ENCODE measurements at places on chromosomes 12 and 14.

DNA sequence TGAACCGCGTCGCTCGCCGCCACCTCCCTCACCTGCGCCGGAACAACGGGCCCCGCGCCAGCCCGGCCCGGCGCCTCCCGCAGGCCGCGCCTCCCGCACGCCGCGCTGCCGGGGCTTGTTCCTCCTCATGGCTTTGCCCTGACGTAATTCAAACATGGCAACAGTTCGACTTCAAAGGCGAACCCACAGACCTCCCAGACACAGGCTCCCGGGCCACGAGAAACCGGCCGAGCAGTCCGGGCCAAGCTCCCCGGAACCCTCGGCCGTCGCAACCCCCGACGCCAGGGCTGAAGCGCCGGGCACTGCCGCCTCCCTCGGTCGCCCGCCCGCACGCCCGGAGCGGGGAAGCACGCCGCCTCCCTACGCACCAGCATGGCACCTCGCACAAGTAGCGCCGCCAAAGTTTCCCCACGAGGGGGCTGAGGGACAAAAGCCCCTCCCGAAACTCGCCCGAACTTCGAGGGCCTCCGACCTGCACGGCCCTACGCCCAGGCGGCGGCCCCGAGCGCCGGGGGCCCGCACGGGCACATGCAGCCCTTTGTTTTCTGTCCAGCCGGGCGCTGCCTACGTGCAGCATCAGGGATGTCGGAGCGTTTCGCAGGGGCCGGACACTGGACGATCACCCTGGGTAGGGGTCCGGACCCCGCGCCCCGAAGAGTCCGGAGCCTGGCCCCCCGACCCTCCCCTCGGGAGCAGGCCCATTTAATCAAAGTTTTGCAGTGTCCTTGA lies 1.7 kb downstream of the SINHCAF start:
- DNase-seq: peak; percentile 55

DNA sequence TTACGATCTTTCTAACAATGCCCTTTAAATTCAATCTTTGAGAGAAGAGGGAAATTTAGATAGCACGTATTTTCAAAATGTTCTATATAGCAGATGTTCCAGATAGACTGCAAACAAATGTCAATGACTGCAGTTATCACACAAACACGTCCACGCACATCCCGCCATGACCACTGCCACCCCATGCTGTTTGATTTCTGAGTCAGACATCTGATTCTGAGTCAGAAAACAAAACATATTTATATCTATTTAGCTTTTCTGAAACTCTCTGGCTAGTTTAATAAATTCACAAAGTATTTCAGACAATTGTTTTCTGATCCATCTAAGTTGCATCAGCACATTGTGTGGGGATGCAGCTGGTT lies 105.9 kb upstream of the BCAT1 start:
- DNase-seq: peak; percentile 45

DNA sequence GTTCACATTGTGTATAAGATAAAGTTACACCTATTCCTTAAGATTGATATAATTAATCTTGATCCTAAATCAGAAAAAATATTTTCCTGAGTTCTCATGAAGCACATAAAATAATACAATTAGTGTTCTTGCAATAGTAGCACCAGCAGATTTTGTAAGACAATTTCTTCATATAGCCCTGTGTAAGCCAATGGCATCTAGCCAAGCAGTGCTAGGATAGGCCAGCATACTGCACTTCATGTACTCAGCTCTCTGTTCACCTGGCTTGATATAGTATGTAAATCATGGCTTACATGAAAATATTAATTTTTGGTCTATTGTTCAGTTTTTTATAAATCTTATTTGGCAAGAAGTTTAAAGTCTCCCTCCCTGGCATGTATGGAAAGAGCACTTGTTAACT lies 1.9 kb downstream of the KLRF2 start:
- no peak for DNase-seq

- DNase-seq: no peak
These were observed 4.7 kb upstream of the MDM1 start for GRCh38 chr12:68336889-68337303.

DNA sequence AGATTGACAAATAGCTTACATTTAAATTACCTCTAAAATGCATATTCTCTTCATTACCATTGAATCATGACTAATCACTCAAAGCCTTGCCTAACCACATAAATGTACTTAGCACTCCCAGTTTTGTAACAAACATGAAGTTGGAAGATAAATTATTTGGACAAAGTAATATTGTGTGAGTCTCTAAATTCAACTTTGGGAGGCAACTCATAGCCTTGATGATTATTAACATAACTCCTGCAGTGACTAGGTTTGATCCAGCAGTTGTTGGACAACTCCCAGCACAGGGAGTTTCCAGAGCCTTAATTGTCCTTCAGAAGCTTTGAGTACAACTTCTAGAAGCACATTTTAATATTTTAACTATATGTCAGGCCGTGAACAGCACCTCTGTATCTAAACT lies 153.4 kb upstream of the PDZRN4 start:
- no peak for DNase-seq

DNA sequence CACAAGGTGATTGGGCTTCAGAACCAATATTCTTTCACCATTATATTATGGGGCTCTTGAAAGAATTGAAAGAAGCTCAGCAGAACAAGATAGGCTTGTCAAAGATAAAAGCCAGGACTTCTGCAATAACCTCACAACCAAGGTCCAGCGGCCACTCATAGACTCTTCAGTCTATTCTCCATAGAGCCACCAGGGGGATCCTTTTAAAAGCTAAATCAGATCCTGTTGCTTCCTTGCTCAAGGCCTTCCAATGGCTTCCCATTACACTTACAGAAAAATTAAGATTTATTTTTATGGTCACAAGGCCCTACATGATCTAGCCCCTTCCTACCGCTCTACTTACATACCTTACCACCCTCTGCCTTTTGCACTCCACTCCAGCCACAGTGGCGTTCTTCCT lies 169.6 kb downstream of the C12orf42 start:
- no peak for DNase-seq

- DNase-seq: no peak
These were observed 40.7 kb upstream of the FUT8 start for GRCh38 chr14:65371784-65372183.

- no peak for DNase-seq
These were observed 916.5 kb downstream of the AACS start for GRCh38 chr12:125981610-125982253.

GRCh38 chr14:22791301-22791700 lies 23.9 kb downstream of the SLC7A7 start:
- DNase-seq: no peak

DNA sequence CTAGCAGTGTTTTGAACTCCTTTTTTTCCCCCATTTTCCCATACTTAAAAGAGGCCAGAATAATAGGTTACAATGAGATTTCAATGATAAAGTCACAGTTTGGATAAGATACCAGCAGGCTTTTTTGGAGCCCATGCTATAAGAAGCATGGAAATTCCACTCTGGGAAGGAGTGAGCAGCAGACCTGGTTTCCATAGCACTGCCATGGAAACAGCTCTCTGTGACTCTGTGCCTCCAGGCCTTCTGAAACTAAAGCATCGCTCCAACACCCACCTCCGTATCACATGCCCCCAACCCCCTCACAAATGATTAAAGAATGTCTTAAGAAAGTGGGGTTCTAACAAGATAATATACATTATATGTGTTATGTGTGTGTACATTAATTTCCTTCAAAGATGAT lies 165.0 kb downstream of the GRIN2B start:
- DNase-seq: no peak

- DNase-seq: no peak
These were observed 135.7 kb downstream of the SCARB1 start for GRCh38 chr12:124727922-124728321.

DNA sequence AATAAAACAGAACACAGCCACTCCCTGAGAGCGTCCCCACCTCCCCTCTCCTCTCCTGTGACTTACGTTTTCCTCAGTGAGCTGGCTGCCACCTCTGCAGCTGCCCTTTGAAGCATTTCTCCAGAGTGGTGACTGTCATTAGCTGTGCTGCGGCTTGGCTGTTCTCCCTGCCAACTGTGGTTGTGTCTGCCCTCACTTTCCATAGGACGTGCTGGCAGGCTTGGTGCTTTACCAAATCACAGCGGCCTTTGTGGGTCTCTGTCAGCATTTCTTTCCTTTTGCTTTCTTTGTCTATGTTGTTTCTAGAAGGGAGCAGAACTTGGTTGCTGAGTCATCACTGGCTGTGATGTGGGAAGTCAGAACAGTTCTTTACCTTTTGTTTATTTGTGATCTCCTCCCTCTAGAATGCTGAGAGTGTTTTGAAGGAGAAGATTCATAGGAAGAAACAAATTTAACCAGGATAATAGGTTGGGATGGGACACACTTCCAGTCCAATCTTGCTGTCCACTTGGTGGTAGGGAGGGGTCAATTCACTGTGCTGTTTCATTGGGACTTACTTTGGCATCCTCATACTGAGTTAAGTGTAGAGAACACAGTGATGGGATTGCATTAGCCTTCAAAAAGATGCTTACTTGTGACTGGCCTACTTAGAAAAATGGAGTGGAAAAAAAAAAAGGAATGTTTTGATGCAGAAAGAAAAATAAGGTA lies 88.2 kb downstream of the TMX1 start:
- DNase-seq: no peak

DNA sequence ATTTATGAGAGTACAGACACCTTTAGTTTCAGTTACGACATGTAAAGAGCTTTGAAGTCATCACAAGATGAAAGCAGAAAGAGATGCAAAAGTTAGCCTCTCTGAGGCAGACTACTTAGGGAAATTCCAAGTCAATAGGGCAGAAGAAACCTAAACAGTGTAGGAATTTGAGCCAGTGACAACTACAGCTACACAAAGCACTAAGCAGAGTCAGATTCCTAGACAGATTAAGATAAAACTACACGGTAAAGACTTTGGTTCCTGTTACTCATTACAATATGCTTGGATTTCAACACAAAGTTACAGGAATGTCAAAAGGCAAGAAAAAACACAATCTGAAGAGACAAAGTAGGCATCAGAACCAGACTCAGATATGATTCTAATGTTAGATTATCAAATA lies 1302.3 kb downstream of the FSCB start:
- no peak for DNase-seq

DNA sequence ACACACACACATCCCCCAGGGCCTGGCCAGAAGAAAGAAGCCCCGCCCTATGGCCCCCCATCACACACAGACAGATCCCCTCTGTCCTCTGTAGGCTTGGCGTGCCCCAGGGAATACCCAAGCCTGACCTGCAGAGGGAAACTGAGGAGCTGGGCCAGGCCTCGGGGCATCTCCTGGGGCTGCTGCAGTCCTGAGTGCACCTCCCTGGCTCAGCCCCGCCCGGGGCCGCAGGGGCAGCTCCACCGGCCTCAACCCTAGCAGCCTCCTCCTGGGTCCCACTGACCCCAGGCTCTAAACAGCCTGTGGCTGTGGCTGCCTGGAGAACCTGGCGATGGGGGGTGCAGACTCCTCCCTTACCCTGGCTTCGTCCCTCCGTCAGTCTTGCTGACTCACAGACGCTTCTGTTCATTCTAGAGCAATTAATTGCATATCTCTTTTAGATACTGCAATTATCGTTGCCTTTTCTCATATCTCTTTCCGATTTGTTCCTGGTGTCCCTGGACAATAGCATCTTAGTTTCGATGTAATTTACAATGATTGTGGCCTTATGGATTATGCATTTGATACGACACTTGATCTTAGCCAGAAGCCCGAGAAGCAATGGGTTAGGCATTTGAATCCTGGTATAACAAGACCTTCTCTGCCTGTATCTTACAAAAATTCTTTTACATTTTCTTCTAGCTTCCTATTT lies 45.8 kb upstream of the EIF5 start:
- no peak for DNase-seq

DNA sequence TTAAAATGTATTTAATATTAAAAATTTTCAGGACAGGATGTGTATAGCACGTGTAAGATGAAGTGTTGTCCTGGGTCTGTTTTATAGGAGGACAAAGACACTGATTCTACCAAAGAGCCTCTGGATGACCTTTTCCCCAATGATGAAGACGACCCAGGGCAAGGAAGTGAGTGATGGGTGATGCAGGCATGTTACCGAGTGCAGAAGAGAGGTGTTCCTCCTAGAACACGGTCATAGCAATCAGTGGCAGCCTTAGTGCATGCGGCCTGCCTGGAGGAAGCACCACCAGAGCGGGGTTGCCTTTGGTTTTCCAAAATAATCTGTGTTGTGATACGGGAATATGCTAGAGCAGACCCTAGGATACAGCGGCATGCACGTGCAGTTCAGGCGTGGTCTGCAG lies 33.0 kb downstream of the KLC1 start:
- no peak for DNase-seq

DNA sequence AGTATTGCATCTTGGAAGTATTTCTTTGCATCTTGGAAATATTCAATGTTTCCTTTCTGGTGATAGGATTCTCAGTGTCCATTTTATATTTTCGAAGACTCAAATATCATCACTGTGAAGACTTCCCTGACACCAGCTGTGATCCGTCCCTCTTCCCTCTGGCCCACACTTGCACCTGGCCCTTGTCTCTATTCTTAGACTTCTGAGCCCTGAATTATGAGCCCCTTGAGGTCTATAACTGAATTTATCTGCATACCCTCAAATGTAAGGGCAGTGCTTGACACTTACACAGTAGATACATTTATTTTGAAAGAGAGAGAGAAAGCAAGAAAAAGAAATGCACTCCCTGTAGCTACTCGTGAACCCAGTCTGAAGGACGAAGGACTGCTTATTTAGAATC lies 376.7 kb downstream of the ZFP36L1 start:
- no peak for DNase-seq

- DNase-seq: no peak
These were observed 21.5 kb downstream of the USP44 start for GRCh38 chr12:95529693-95530225.

DNA sequence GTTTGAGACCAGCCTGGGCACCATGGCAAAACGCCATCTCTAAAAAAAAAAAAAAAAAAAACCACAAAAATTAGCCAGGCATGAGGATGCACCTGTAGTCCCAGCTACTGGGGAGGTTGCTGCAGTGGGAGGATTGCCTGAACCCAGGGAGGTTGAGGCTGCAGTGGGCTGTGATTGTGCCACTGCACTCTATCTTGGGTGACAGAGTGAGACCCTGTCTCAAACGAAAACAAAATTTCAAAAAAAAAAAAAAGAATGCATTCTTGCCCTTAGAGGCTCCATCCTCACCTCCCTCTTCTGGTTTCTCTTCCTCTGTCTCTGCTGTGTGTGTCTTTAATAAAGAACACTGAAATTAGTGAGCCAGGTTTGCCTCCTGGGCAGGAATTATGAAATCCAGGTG lies 107.8 kb downstream of the VCPKMT start:
- no peak for DNase-seq

DNA sequence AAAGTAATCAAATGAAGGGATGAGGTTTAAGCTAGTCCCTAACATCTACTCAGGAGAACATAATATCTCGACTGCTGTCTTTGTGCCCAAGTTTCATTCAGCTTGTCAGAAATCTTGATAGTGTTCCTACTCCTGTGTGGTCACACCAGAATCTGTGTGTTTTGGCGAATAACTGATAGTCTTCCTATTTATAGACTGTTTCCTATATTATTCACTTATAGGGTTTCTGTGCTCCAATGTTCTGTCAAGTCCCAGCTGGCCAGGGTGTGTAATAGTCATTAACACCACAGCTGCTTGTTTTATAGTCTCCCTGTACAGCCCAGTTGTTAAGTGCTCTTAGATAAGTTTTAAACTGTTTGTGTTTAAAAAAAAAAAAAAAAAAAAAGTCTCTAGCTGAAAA lies 45.9 kb downstream of the GPR135 start:
- DNase-seq: no peak

GRCh38 chr12:124375789-124376175 lies 80.9 kb downstream of the RFLNA start:
- no peak for DNase-seq
